ENCODE measurements at places on chromosomes 1 and 21.

DNA sequence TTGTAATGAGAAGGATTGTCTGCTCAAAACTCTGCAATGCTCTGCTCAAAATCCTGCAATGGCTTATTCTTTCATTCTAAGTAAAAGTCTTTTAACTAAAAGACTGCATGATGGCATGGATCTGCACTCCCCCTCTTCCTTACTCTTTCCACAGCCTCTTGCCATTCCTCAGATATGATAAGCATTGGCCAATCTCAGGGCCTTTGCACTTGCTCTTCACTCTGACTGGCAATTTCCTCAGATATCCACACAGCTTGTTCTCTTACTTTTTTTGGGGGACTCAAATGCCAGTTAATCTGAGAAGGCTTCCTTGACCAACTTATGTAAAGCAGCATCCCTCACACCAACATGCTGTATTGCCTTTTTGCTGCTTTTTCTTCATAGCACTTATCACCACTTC lies 2.8 kb upstream of the ZMPSTE24 start:
- no peak for DNase-seq

GRCh38 chr21:33684923-33685560 lies 42.7 kb downstream of the ITSN1 start:
- no peak for DNase-seq

- DNase-seq: no peak
Observed at GRCh38 chr1:196873385-196873784, 14.5 kb upstream of the CFHR4 start.

- DNase-seq: no peak
Observed at GRCh38 chr1:223695941-223696340, 16.4 kb upstream of the CAPN2 start.

- DNase-seq: no peak
Observed at GRCh38 chr1:220652995-220653394, 37.2 kb upstream of the C1orf115 start.

DNA sequence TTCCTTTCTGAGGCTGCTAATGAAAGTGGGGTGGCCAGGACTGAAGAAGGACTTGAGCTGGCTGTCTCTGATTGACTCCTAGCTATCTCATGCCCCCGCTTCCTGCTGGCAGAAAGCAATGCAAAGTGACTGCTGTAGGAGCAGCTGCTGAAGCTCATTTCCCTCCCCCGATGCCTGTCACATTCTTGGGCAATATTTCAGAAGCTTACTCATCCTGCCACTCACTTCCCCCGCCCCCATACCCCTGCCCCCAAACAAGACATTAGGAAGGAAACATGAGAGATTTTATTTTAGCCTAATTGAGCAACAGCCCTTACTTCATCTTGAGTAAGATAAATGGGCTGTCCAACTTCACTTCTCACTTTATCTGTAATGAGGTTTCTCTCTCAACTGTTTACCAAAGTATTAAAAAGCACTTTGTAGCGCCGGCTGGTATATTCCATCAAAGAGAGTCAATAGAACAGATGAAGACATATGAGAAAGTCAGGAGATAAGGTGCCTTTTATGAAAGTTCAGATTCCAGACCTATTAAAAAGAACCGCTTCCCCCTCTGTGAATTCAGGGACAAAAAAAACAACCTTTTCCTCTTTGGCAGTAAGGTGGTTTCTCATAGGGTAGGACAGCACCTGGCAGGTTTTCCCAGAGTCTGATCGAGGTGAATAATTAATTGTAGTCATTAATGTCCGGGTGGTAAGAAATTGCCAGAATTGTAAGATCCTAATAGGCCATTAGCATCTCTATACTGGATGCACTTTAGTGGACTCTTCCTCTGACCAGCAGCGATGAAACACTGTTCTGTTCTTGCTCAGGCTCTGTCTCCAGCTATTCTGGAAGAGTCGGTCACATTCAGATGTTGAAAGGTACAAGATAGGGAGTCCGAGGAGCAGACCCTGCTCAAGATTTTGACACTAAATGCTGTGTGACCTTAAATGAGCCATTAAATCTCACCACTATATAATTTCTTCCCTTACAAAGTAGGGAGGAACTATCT lies 70.2 kb downstream of the SH3GLB1 start:
- DNase-seq: peak; percentile 27

DNA sequence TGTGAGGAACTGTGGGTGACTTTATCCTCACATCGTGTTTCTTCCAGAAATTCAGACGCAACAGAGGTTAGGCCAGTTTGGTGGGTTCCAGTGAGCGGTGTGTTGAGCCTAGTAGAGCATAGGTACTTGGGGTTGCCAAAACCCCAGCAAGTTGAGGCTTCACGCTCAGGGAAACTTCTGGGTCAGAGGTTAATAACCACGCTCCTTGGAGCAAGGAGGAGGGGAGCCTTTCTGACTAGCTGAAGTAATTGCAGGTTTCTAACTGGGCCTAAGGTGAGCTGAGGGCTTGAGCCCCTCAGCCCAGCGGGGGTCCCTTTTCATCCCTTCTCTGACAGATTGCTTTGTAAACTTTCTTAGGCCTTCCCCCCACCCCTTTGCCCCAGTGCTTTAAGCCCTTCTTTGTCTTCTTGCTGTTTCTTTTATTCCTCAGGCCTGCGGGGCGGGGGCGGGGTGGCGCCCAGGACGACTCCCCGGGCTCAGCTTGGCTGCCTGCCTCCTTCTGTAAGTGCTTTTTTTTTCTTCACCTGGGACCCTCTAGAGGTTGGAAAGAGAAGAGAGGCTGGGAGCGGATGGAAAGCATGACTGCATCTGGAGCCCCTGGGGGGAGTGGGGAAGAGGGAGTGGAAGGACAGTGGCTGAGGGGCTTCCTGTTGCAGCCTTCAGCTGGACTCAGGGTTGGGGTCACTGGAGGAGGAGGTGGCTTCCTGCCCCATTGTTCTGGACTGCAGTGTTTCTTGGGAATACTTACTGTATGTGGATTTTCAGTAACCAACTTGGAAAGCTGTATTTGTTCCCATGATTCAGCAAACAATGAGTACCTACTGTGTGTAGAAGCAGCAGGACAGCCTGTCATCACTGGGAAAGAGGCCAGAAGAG lies 1.3 kb upstream of the ZNF436 start:
- DNase-seq: no peak

- DNase-seq: peak; percentile 57
Observed at GRCh38 chr1:160781914-160782689, 13.9 kb upstream of the LY9 start.

DNA sequence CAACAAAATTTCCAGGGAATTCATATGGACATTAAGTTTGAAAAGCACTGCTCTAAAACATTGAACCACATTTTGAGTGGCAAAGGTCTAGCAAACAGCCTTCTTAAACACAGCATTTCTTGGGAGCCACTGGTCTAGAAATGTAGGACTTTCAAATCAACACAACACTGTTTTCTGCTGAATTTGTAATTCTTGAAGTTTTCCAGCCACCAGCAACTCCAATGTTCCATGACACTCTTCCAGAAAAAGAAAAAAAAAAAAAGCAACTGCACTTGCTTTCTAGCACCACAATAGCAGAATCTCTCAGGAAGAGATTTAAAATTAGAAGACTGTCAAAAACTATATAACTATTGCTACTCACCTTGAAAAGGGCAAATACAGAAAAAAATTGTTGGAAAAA lies 4.5 kb downstream of the SYDE2 start:
- DNase-seq: no peak

DNA sequence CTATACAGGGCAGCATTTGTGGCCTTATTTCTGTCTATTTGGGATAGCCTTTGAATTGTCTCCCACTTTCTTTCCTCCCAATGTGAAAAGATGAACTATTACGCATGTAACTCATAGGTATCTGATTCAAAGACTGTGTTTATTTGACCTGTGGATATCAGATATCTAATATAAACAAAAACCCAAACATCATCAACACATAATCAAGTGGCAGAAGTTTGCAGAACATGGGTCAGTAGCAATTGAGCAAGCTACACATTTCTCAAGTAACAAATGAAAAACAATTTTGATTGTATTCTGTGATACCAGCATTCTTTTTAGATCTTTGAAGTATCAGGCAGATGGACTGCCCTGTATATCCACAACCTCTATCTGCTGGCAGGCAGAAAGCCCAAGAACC lies 490.5 kb upstream of the ADGRL2 start:
- DNase-seq: no peak

DNA sequence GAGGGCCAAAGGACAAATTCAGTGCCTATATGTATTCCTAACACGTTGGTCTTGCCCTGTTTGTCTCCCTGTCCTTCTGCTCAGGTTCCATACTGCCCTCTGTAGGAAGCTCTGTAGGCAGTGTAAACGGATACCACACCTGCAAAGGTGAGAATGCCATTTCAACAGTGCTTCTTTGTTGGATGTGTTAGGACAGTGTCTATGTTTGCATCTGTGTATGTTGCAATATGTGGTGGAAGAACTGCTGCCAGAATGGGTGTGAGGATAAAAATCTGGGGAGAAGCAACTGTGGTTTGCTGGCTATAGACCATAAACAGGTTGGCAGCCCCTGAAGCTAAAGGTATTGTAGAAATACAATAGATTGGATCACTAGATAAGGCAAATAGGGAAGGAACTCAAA lies 113.1 kb upstream of the BMP8A start:
- no peak for DNase-seq

DNA sequence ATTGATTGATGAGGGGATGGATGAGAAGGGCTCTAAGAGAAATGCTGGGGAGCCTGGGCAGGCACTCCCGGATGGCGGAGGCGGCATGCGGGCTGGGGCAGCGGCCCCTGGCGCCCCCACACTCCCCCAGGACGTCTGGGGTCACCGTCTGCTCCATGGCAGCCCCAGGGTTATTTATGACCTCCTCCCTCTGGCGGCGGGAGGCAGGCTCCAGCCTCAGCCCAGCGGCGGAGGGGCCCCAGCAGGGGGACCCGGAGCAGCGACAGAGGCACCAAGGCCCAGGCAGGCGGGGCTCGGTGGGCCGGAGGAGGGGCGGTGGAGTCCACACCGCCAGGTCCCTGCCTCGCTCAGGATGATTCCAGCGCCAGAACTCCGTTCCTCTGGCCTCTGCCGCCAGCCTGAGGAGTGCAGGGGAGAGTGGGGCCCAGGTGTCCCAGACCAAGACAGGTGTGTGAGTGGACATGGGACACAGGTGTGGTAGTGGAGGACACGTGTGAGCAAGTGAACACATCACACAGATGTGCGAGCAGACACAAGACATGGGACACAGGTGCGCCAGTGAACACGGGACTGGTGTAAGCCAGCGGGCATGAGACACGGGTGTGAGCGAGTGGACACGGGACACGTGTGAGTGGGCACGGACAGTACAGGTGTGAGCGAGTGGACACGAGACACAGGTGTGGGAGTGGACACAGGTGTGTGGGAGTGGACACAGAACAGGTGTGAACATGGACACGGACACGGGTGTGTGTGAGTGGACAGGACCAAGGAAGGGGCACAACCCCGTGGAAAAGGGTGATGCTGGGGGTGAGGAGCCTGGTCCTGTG lies 2.5 kb upstream of the SAMD11 start:
- DNase-seq: no peak

DNA sequence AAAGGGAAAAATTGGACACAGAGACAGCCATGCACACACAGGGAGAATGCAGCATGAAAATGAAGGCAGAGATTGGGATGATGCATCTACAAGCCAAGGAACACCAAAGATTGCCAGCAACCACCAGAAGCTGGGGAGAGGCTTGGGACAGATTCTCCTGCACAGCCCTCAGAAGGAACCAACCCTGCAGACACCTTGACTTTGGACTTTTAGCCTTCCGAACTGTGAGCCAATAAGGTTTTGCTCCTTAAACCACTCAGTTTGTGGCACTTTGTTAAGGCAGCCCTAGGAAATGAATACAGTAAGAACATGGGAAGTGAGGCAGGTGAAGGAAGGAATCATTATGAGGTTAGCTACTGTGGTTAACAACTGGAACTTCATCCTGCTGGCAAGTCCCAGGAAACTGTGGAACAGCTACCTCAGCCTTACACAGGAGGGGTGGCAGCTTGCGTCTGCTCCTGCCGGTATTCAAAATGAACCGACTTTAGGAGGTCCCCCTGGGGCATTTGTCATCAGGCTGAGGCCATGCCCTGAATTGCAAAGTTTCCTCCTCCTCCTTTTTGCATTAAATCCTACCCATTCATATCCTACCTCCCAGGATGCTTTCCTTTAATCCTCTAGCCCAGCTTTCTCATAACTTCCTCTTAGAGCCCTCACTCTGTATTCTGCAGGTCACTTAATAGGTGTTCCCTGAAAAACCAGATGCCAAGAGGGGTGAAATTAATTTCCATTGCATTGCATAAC lies 15.4 kb downstream of the CD247 start:
- peak; percentile 12 for DNase-seq

DNA sequence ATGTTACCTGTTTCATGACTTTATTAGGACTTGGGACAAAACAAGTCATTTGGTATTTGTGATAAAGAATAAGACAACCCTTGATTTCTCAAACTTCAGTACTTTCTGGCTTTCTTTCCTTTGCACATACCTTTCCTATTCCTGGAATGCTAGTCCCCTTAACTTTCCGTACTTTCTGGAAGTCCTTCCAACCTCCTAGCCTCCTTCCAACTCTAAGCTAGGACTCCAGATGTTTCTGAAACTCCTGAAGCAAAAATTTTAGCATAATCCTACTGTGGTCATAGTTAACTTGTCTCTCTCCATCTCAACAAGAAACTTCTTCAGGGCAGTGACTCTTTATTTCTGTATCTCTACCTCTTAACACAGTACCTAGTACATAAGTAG lies 19.8 kb upstream of the C1orf105 start:
- DNase-seq: no peak

DNA sequence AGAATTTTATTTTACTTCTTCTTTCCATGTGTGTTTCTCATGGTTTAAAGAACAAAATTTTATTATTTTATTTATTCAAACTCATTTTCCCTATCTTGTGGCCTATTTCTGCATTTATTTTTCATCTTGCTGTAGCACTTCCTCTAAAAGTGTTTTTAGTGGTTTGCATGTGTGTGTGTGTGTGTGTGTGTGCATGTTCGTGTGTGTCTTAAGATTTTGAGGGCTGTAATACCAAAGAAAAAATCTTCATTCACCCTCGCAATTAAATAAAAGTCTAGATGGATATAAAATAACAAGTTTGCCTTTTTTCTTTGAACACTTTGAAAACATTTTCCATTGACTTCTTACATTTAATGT lies 24.6 kb upstream of the FCRL3 start:
- DNase-seq: no peak

DNA sequence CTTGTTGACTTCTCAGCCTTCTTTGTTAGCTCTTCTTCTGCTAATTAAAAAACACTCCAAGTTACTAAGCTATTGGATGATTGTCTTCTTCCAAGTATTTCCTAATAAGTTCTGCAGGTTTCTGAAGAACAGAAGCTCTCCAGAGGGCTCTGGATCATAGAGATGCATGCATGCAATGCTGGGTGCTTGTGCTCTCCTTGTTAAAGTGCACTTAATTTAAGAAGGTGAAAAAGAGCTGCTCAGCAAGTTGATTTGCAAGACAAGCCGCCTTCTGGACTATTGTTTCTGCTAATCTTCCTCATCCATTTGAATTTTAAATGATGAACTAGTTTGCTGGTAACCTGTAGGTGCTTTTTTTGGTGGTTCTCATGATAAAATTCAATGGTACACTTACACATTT lies 16.1 kb downstream of the RRP15 start:
- DNase-seq: no peak

DNA sequence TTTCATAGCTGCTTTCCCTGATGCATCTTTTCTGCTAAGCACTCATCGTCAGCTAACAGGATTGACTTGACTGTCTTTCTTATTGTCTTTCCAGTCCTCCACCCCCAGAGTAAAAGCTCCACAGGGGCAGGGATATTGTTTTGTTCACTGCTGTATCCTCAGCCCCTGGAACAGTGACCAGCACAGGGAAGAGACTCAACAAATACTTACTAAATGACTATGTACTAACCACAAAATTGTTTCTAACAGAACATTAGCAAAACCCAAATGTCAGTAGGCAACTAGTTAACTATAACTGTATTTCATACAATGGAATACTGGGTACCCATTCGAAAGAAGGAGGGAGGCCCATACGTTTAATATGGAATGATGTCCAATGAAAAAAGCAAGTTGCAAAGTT lies 53.0 kb downstream of the BCAR3 start:
- no peak for DNase-seq
